ENCODE measurements at places on chromosomes 1 and 21. TPM values are rescaled to one million over a fixed set of nuclear protein-coding genes. Genes with fewer than 3 reads are reported as not detected.

GRCh38 chr21:46222436-46223116, 6.0 kb downstream of the LSS start:
- no peak for DNase-seq

GRCh38 chr1:224559981-224560728, 56.0 kb upstream of the CNIH3 start:
- DNase-seq = no peak

GRCh38 chr1:62222321-62222720, 27.7 kb downstream of the L1TD1 start:
- DNase-seq = no peak

DNA sequence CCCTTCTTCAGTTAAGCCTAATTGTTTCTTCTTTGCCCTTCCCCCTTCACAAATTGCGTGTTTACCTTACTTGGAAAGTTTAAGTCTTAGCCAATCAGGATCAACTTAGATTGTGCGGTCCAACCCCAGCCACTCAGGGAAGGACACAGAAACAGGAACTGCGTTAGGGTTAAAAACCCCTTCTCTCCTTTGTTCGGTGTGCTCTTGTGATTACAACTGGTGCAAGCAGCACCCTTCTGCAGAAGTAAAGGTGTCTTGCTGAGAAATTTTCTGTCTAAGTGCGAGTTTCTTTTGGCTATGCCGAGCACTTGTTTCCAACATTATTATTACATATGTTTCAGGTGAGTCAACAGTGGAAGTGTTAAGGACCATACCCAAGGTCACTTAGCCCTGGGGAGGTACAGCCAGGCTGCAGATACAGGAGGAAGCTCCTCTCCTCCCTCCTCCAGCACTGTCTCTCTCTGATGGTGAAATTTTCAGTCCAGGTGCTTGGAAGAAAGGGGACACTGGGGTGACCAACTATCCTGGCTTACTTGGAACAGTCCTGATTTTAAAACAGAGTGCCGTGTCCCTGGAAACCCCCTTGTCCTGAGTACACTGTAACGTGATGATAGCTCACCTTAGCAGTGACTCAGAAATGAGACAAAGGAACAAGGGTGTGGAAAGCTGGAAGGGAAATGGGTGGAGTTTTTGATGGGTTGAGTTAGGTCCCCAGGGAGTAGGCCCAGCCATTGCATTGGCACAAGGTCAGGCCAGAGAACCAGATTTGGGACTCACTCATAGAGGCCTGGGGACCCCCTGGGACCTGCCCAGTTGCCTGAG, 68.7 kb upstream of the KLHDC7A start:
- DNase-seq = no peak

GRCh38 chr1:206802401-206802800, 30.1 kb upstream of the IL10 start:
- no peak for DNase-seq

C1orf87 gene
- total RNA-seq = not detected

Measured in esophagus squamous epithelium (tissue), 5 donors.